ENCODE measurements at places on chromosomes 11 and 22.
A peak's percentile ranks its signal among the peaks of the same experiment; 100 is the strongest.

- no peak for DNase-seq
Observed at GRCh38 chr22:33538277-33538885, 381.9 kb downstream of the LARGE1 start.

- no peak for DNase-seq
Observed at GRCh38 chr11:124581817-124582216, 12.0 kb downstream of the OR8A1 start.

GRCh38 chr11:104968355-104968855, at the start of gene CASP4:
Gene CASP4 (minus strand): TSS chr11:104968574. CDS start chr11:104968525, 49 bp downstream.
- DNase-seq: no peak

- DNase-seq: no peak
Observed at GRCh38 chr11:57792870-57793269, 31.3 kb downstream of the CTNND1 start.

GRCh38 chr11:65685981-65686380, 23.3 kb upstream of the RELA start:
- DNase-seq: no peak

GRCh38 chr11:13064593-13064992, 55.5 kb downstream of the RASSF10 start:
- no peak for DNase-seq

DNA sequence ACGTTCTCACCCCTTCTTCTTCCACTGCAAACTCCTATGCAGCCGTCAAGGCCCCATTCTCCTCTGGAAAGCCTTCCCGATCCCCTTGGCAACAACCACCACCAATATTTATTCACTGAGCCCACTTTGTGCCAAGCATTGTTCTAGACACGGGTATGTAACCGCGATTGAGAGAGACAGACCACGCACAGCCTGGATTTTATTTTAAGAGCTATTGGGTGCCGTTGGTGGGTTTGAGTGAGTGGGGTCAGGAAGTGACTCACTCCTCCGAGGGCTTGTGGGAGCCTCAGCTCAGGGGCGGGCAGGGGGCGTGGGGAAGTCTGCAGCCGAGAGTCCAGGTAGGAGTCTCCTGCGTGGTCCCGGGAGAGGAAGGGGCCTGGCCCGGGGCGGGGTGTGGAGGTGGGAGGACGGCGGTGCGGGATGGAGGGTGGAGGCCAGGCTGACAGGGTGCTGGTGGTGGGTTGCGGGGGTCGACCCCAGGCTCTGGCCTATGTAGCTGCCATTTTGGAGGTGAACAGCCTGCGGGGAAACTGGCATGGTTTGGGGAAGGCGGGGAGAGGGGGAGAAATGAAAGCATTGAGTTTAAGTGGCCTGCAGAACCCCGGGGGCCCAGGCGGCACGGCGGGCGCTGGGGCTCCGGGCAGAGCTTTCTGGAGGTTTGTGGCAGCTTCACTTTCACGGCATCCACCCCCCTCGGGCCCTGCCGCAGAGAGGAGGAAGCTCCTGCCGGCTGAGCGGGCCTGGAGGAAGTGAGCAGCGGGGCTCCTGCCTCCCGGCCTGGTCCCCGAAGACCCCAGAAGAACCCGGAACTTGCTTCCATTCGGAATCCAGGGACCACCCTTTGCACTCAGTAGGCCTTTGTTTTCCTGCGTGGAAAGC, 547 bp downstream of the PARVG start:
- peak; percentile 60 for DNase-seq

DNA sequence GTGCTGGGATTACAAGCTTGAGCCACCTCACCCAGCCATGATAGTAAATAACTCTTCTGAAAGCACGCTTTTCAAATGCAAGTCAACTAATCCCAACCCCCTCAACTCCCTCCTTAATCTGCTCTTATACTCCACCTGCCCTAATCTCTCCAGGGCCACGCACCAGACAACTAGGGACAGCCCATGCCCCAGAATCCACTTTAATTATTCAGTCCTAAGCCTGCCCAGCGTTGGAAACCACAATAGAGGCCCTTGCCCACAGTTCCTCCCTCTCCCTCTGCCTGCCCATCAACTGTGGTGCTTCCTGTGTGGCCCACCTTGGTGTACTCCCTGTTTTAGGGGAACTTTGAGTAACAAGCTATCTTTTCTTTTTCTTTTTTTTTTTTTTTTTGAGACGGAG, 2.7 kb upstream of the VPREB3 start:
- DNase-seq: no peak

- no peak for DNase-seq
Observed at GRCh38 chr22:32475468-32476010, 928 bp downstream of the FBXO7 start.

DNA sequence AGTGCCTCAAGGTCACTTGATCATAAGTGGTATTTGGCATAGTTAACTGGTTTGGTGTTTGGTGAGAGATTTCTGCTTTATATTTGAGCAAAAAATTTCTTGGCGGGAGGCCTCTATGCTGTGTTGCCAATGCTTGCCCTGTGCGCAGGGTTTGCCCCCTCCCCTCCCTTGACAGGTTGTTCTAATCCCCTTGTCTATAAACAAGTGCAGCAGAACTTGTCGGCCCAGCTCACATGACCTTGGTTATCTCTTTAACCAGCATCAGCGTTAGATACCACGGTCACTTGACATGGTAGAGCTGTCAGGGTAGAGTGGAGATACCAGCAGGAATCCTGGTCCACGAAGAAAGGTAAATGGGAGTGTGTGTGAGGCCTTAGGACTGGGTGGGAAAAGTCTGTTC, 35.6 kb downstream of the MARK2 start:
- DNase-seq: no peak

- DNase-seq: no peak
Observed at GRCh38 chr11:115317277-115318185, 186.7 kb downstream of the CADM1 start.

DNA sequence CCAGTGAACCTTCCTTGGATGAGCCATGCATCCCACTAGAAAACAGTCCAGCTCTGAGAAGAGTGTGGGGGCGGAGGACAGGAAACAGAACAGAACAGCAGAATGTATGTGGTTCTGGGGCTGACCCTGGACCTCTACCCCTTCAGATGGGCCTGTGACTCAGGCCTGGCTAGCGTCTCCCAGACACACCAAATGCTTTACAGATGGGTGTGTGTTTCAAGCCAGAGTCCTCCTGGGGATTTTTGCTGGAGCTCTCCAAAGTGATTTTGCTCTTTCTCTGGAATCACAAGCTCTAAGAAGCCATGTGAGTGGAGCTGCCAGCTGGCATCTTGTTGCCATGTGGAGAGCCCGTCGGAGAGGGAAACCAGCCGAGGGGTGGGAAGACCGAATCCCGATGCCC, 13.2 kb upstream of the C1QTNF4 start:
- DNase-seq: no peak

GRCh38 chr11:70886256-70886655, 366.1 kb downstream of the SHANK2 start:
- no peak for DNase-seq

DNA sequence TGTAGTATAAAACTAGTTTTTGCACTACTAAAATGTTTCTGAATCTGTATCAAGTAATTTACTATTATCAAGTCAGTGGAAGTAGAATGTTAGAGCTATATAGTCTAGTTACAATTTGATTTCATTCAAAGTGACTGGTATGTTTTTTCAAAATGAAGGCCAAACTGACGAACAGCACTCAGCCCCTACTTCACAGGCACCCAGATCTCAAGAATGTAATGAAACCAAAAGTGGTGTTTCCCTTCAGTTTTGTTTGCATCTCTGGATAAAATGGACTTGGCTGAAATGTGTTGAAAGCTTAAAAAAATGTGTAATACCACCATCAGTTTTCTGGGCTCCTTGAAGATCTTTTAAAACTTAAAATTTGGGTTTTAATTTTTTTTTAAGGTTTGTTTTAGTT, 46.4 kb downstream of the QSER1 start:
- DNase-seq: no peak

GRCh38 chr11:44816761-44817160, 90.0 kb downstream of the TSPAN18 start:
- no peak for DNase-seq

DNA sequence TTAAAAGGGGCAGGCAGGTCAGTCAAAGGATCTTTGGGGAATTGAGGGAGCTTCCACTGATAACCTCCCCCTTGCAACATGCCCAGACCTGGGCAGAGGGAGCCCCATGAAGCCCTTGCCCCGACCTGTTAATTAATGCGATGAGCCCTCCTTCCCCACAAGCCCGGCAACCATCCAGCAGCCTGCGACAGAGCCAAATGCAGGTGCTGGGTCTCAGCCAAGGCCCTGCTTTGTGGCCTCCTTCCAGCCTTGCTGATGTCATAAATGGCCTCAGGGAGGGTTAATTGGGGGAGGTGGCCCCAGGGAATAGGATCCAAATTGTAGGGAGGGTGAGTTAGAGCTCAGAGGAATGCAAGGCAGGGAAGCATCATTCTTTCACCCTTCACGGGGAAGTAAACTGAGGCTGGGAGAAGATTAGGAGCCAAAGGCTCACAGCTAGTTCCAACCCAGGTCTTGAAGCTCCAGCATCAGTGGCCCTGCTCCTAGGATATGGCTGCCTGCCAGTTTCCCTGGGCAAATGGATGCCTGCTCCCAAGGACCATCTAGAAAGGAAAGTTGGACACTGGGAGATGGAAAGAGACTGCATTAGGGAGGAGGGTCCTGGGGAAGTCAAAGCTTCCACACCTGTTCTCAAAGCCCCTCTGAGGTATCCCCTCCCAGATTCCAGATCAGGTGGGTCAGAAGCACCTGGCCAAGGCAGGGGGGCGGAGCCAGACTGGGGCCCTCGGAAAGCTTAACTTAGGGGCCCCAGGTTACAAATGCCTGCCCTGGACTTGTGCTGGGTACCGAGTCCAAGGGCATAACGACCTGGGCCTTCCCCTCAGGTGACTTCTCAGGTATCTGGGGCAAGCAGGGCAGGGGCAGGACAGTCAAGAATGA, 34.1 kb downstream of the LMO1 start:
- DNase-seq: no peak

DNA sequence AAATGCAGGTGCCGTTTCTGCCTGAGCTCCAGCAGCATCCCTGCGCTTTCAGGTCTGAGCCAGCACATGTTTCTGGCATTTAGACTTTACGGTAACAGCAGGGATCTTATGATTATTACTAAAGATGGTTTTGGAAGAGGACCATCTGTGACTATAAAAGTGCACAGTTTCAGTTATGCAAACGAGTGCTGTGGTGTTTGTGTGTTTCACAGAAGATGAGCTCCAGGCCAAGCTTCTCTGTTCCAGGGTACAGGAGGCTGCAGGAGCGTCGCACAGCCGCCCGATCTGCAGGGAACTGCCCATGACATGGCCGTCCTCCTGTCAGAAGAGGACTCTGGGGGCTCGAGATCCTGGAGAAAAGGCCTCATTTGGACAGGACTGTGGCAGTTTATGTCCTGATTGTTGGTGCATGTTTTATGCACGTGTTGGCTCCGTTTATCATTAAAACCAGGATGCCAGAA, 297.3 kb downstream of the TBC1D22A start:
- DNase-seq: no peak

DNA sequence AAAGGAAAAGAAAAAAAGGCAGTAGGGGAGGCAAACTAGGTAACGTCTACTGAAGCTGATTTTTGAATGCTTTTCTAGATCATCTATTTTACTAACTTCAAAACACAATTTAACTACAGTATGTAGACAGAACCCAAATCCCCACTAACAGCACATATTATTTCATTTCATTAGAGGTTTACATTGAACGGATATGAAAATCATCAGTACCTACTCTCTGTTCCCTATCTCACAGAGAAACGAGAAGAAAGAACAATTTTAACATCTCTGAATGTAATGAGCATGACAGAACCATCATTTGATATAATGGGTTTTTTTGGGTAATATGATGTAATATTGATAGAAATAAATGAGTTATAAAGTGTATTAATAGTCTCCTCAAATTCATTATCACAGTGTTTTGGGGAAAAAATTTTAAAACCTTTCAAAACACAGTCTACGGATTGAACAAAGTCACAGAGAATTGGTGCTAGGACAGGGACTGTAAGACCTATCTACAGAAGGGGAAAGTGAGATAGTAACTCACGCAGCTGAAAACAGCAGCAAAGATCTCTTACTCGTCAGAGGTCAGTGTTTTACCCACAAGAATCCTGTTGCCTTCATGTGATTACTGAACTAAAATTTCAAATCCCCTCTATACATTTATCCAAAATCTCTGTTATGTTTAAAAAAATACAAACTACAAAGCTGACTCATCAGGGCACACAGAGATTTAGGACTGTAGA, 77.3 kb downstream of the ZBTB44 start:
- no peak for DNase-seq

GRCh38 chr11:75324189-75324588, 27.3 kb downstream of the ARRB1 start:
- no peak for DNase-seq

DNA sequence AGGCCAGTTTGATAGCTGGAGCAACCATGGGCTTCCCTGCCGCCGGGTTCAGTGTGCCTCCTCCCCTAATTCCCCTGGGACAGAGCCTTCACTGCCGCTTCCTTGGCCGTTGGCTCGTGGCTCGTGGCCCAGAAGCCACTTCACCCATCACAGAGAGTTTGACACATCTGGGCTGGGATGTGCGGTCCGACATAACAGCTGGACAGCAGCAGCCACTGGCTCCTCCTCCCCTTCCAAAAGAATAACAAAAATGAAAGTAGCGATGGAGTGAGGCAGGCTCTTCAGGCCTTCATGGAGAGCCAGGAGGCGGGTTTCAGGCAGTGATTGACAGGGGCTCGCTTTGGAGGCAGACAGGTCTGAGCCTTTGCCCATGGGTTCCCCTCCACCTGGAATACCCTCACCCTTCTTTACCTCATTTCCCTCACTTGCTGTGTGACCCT, 8.2 kb downstream of the CREB3L1 start:
- DNase-seq: no peak

DNA sequence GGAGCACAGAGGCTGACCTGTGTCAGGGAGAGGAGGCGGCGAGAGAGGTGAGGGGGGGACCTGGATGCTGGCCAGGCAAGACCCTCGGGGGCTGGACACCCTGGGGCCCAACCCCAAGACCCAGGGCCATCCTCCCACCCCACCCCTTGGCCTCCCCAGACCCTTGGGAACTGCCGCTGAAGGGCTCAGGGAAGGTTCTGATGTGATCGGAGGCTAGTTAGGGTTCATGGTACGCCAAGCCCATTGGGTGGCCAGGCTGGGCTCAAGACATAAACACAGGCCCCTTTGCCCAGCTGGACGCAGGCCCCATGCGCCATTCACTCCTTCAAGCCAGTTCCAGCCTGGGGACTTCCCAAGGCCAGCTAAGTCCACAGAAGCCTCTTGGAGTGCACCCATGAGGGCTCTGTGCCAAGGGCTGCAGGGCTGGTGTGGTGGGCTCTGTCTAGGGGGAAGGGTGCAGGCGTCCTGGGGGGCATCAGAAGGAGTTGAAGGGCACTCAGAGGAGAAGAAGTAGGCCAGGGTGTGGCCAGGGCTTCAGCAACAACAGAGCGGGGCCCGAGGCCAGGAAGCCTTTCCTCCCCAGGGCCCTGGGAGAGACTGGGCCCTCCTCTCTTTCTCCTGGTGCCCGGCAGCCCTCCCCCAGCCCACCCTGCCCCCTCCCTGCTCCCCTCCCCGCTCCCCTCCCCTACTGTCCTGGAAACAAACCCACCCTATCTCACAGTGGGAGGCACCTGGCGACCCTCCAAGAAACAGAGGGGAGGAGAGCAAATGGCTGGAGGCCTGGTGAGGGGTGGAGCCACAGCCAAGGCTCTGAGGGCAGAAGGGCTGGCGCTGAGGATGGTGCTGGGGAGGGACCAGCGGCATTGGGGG, 12.9 kb downstream of the TSPAN32 start:
- no peak for DNase-seq

GRCh38 chr11:8641332-8641731, 41.1 kb downstream of the TRIM66 start:
- no peak for DNase-seq

All from stimulated activated CD4-positive, alpha-beta T cell treated with anti-CD3 and anti-CD28 coated beads, Interleukin-15, amount 100 ng/mL, for 48 hours (primary cell).